ENCODE measurements at places on chromosomes 7 and 10.

GRCh38 chr10:85464336-85464735 is 902.3 kb downstream of the GRID1 start:
- no peak for DNase-seq

GRCh38 chr10:60093317-60093716 is 187.0 kb upstream of the CCDC6 start:
- DNase-seq, result no peak

GRCh38 chr10:32582946-32583345 is 137.0 kb downstream of the CCDC7 start:
- no peak for DNase-seq

GRCh38 chr10:35463878-35464277 is 127.6 kb downstream of the CCNY start:
- no peak for DNase-seq

GRCh38 chr10:77284797-77285196 is 352.8 kb downstream of the KCNMA1 start:
- DNase-seq, result no peak

GRCh38 chr7:133036289-133036688 is 45.6 kb downstream of the CHCHD3 start:
- no peak for DNase-seq

- DNase-seq, result no peak
These were observed 1.5 kb downstream of the CDK13 start for GRCh38 chr7:39951226-39952194.
